ENCODE measurements at places on chromosomes 16 and 17.
A peak's percentile ranks its signal among the peaks of the same experiment; 100 is the strongest.

DNA sequence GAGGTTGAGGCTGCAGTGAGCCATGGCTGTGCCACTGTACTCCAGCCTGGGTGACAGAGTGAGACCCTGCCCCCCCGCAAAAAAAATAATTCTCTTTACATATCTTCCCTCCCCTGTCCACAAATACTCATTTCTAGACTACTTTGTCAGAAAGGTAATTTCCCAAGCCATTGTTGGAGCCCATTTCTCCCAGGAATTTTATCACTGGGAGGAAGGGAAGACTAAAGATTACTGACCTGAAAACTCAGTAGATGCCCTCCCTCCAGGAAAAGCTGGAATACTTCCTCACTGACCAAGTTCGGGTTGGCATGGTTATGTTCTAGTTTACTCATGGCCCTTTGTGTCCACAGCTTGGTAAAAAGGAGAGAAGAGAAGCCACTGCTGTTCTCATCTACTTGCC, 4.1 kb downstream of the CALCOCO2 start:
- DNase-seq: no peak

DNA sequence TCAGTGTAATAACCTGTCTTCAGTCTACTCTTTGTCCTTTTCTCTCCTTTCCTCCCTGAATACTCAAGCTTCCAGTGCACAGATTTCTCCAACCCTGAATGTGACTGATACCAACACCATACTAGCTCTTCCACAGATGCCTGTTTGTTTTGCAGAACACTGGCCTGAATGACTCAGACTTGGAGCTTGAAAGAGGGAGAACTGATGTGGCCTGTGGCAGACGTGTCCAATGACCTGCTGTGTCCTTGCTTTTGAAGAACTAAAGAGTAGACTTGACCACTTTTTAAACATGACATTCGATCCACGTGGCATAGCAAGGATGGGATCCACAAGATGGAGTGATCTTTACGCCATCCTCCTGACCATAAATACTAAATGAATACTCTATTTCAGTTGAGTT, 361.0 kb downstream of the WWOX start:
- no peak for DNase-seq

DNA sequence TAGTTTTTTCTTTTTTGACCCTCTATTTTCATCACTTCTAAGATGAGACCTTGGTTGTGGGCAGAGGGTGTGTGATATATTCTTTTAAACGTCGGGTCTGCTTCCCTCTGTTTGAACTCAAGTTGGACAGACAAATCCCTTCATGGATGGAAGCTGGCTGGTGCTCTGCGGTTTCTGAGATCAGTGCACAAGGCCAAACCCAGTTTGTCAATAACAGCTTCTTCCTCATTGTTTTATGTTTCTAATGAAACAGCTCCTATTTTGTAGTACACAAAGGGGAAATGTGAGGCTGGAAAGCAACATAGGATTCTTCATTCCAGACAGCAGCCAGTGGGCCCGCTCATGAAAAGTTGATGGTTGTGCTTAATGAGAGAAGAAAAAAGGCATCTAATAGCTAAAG, 159.6 kb downstream of the PRKCA start:
- no peak for DNase-seq

- DNase-seq: no peak
Observed at GRCh38 chr16:63066552-63066951, 1030.3 kb upstream of the CDH8 start.

DNA sequence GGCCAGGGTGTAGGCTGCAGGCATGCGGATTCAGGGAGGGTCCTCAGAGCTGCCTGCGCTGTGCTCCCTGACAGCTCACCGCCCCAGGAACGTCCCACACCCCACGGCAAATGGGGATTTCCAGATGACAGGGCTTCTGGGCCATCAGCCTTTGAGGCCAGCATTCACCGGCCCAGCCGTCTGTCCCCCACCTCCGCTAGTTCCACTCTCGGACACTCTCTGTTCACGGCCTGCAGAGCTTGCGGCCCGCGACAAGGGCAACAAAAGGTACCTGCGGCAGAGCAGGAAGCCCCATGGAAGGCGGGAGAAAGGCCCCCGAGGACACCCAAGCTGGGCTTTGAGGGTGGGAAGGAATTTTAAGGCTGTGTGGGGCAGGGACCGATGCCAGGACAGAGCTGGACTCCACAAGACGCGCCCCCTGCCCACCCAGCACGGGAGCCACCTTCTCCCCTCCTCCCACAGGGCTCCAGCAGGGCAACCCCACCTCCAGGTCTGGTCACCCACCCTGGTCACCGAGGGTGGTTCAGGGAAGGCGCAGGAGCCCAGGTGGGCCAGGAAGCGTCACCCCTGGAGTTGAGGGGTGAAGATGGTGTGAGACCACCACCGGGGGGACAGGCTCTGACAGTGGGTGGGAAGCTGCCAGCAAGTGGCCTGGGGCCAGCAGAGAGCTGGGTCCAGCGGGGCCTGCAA, 5.6 kb upstream of the CYBA start:
- DNase-seq: no peak

GRCh38 chr17:17109256-17109655, 67.0 kb downstream of the MPRIP start:
- DNase-seq: no peak

GRCh38 chr17:32917081-32917480, 10.9 kb upstream of the TMEM98 start:
- DNase-seq: no peak

GRCh38 chr17:78970834-78971755, 8.6 kb downstream of the LGALS3BP start:
- DNase-seq: peak; percentile 46

GRCh38 chr16:11950388-11950787, 8.5 kb upstream of the NPIPB2 start:
- no peak for DNase-seq

DNA sequence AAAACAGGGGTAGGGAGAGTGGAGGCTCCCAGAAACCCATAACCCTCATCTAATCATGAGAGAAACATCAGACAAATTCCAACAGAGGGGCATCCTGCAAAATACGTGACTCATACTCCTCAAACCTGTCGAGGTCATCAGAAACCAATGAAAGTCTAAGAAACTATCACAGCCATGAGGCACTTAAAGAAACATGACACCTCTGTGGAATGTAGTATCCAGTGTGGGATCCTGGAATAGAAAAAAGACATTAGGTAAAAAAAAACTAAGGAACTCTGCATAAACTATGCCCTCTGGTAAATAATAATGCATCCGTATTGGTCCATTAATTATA, 16.4 kb downstream of the CDH5 start:
- peak; percentile 86 for DNase-seq

- no peak for DNase-seq
Observed at GRCh38 chr16:73022534-73022933, 25.4 kb downstream of the ZFHX3 start.

DNA sequence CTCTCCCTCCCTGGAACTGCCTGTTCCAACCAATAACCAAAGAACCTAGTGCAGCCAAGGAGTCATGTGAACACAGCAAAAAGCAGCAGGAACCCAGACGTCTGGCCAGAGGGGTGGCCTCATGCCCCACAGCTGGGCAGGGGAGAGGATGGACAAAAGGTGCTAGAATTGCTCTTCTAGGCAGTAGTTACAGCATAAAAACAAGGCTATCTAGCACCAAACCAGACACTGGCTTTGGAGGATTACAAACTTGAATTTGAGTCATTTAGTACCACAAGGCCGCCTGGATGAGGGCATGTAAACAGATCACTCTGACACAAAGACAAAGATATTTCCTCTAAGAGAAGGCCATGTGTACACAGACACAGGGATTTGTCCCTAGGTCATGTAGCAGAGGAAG, 423.3 kb upstream of the MAF start:
- no peak for DNase-seq

GRCh38 chr17:4551141-4551540, 4.0 kb downstream of the MYBBP1A start:
- DNase-seq: no peak

- no peak for DNase-seq
Observed at GRCh38 chr16:68049449-68049848, 26.4 kb downstream of the DUS2 start.

- peak; percentile 9 for DNase-seq
Observed at GRCh38 chr17:12342609-12343435, 322.1 kb downstream of the MAP2K4 start.

- DNase-seq: no peak
Observed at GRCh38 chr16:83776944-83777343, 30.8 kb upstream of the HSBP1 start.

DNA sequence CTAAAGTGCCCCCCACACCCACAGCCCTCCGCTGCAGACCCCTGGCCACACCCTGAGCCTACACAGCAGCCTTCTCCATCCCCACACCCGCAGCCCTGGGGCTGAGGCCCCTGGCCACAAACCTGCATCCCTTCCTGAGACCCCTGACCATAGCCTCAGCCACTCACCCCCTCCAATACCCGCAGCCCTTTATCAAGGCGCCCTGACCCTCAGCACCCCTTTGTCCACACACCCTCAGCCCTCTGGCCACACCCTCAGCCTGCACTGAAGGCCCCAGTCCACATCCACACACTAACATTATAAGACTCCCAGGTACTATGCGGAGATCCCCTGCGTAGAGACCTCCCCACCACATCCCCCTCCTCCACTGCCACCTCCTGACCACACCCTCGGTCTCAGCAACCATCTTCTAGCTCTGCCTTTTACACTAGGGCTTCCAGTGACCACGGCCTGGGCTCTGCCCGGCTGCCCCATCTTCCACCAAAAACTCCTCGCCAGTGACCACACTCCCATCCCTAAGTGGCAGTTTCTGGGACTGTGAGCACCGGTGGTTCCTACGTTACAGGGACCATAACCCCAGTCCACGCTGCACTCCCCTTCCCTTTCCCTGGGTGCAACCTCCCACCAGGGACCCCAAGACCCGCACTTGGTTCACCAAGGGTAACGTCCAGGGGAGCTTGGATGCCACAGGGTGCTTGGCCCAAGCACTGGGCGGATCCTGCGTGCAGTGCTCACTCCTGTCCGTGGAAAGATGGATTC, 818 bp downstream of the TPPP3 start:
- DNase-seq: no peak

- DNase-seq: no peak
Observed at GRCh38 chr17:78736526-78737079, 45.5 kb downstream of the CYTH1 start.

GRCh38 chr17:9204637-9205329, 183.5 kb downstream of the NTN1 start:
- no peak for DNase-seq

- DNase-seq: no peak
Observed at GRCh38 chr17:12122075-12122474, 101.4 kb downstream of the MAP2K4 start.

- no peak for DNase-seq
Observed at GRCh38 chr16:21710938-21711337, 47.2 kb downstream of the OTOA start.

DNA sequence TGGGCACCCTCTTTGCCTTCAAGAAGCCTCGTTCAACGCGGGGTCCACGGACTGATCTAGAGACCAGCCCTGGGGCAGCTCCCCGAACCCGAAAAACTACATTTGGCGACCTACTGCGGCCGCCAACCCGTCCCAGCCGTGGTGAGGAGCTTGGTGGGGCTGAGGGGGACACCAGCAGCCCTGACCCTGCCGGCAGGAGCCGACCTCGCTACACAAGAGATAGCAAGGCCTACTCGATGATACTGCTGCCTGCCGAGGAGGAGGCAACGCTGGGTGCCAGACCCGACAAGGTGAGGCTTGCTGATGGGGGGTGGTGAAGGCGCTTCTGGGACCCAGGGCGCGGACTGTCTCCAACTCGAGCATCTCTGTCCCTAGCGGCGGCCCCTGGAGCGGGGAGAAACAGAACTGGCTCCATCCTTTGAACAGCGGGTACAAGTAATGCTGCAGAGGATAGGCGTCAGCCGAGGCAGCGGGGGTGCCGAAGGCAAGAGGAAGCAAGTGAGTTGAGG, 5.6 kb downstream of the ACD start:
- DNase-seq: no peak

DNA sequence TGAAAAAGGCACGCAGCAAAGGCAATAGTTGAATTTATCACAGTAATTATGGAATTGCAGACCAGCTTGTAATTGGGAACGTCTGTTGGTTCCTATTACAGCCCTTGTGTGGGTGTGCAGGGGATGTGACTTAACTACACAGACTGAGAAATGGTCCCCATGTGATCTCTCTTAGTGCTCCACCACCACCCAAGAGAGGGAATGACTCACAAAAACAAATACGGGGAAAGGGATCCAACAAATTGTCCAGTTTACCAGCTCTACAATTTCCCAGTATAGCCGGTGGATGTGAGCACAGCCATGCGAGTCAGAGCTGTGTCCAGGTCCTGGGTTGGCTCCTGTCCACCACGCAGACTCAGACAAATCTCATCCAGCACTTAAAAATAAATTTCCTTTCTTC, 337.9 kb downstream of the GRIN2A start:
- no peak for DNase-seq

- no peak for DNase-seq
Observed at GRCh38 chr16:47448830-47449575, 11.9 kb downstream of the ITFG1 start.

GRCh38 chr16:55500530-55501011, 8.3 kb upstream of the LPCAT2 start:
- DNase-seq: peak; percentile 38

DNA sequence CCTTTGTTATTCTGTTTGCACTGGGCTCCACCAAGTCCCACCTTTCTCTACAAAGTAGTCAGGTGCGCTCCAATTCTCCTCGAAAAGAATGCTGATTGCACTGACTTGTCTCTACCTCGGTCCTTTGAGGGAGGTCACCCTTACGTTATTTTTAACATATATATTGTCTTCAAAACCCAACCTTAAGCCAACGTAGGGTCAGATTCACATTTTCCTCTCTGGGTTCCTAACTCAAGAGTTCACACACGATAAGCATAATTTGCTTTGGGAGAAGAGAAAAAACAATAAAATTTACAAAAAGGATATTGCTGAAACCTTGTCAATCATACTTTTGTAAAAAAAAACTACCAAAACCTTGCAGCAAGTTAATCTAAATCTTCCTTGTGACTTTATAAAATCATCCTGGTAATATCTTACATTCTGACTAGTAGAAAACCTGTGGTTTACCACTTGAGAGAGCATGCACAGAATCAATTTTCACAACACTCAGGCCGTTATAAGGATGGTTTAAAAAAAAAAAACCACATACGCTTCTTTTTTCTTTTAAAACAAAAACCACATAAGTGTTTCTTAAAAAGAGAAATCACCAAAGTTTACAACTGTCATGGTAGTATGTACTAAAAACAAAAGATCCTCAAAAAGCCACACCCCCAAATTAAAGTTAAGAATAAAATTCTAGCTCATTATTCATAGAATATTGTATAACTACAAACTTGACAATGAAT, 72.2 kb upstream of the TRAP1 start:
- DNase-seq: no peak

- DNase-seq: no peak
Observed at GRCh38 chr16:5451641-5452040, 354.0 kb upstream of the EEF2KMT start.

GRCh38 chr17:7232114-7232513, 2.2 kb downstream of the DVL2 start:
- DNase-seq: no peak

GRCh38 chr17:1714980-1715802, 5.0 kb upstream of the TLCD2 start:
- DNase-seq: no peak

GRCh38 chr16:87593710-87594258, 8.5 kb upstream of the JPH3 start:
- no peak for DNase-seq

Measured in HFF-Myc (cell line).